ENCODE measurements at places on chromosomes 13 and 19.

GRCh38 chr19:43641333-43641732 lies 1.7 kb upstream of the CADM4 start:
- no peak for DNase-seq

DNA sequence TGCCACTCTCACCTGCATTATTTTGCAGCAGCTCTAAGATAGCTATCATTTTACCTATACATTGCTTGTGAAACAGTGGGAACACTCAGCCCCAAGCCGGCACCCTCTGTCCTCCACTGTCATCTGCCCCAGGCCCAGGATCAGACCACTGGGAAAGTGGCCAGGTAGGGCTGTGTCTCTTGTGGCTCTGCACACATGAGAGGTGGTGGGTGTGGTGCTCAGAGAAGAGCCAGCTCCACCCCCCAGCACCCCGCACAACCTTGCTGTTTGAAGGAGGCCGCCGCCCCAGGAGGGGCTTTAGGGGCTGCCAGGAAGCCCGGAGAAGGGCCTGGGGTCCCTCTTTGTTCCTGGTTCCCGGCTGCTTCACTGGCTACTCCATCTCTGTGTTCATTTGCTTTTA lies 26.6 kb downstream of the PPP1R37 start:
- no peak for DNase-seq

- no peak for DNase-seq
These were observed 47.3 kb upstream of the N4BP2L1 start for GRCh38 chr13:32474999-32475792.

DNA sequence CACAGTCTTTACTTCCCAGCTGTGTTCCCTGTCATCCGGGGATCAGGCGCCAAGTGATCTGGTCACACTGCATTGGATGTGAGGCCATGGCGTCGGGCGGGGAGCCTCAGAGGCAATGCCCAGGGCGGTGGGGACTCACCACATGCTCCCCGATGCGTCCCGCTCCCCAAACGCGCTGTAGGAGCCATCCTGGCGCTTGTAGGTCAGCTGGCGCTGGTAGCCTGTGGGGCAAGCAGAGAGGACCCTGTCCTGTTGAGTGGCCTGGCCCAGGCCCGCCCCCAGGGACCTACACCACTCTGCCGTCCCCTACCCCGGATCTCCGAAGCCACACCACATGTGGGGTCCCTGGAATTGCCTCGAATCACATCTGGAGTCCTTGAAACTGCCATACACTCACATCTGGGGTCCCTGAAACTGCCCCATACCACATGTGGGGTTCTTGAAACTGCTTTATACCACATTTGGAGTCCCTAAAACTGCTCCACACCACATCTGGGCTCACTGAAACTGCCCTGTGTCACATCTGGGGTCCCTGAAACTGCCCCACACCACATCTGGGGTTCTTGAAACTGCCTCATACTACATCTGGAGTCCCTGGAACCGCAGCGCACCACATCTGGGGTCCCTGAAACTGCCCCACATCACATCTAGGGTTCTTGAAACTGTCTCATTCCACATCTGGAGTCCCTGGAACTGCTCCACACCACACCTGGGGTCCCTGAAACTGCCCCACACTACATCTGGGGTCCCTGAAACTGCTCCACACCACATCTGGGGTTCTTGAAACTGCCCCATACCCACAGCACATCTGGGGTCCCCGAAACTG lies 33.2 kb downstream of the F2RL3 start:
- no peak for DNase-seq

DNA sequence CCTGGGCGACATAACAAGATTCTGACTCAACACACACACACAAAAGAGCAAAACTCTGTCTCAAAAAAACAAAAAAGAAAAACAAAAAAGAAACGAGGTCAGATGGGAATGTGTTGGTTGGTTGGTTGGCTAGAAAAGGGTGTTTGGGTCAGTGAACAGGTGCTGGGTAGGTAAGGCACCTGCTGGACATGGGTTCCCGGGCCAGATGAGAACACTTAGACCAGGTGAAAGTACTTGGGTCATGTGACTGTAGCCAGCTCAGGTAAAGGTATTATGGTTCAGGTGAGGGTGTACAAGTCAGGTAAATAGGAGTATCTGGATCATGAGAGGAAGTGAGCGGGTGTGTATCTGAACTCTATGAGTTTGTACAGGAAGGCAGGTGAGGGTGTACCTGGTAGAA lies 14.5 kb upstream of the ZNF414 start:
- no peak for DNase-seq

DNA sequence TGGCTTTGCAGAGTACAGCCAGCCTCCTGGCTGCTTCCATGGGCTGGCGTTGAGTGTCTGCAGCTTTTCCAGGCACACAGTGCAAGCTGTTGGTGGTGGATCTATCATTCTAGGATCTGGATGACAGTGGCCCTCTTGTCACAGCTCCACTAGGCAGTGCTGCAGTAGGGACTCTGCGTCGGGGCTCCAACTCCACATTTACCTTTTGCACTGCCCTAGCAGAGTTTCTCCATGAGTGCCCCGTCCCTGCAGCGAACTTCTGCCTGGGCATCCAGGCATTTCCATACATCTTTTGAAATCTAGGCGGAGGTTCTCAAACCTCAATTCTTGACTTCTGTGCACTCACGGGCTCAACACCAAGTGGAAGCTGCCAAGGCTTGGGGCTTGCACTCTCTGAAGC lies 1697.3 kb upstream of the MIR17HG start:
- no peak for DNase-seq

DNA sequence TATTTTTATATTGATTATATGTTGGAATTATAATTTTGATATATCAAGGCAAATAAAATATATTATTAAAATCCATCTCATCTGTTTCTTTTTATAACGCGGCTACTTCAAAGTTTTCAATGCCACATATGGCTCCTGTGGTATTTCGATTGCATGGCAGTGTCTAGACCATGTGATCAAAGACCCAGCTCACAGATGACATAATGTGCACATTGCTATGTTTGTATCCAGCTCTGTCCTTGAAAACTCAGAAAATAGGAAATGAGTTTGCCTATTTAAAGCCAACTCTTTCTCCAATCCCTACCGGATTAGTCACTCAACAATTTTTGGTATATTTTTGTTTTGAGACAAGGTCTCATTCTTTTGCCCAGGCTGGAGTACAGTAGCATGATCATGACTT lies 26.2 kb downstream of the TMTC4 start:
- peak; percentile 8 for DNase-seq

DNA sequence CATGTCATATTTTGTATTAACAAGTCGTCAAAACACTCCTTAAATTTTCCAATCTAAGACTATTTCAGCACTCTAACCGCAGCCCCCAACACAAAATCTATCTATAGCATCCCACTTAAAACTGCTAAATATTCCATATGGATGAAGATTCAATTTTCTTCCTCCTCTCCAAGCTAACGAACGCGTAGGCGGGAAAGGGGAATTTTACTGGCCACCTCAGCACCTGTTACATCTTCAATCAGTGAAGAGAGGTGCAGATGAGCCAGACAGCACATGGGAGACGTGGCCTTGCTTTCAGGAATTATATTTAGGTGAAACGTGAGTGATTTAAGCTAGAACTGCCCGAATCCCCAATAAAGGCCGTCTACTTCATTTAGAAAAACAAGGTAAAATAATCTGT lies 1.1 kb downstream of the RBM26 start:
- no peak for DNase-seq

All from IMR-90 (cell line).